ENCODE measurements at places on chromosomes 1 and 21.

DNA sequence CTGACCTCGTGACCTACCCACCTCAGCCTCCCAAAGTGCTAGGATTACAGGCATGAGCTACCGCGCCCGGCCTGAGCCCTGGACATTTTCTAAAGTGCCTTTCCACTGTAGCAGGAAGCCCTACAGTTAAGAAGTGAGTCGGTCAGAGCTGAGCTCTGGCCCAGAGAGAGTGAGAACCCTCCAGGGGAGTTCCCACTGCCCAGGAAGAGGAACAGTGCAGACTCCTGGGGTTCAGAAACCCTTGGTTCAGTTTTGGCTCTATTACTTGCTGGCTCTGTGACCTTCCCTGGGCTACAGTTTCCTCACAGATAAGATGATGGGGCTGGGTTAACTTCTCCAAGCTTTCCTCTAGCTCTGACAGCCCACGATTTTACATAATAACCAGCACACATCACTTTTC lies 20.9 kb downstream of the SLC9A1 start:
- no peak for DNase-seq

GRCh38 chr1:24351918-24352627 lies 32.9 kb downstream of the GRHL3 start:
- no peak for DNase-seq

DNA sequence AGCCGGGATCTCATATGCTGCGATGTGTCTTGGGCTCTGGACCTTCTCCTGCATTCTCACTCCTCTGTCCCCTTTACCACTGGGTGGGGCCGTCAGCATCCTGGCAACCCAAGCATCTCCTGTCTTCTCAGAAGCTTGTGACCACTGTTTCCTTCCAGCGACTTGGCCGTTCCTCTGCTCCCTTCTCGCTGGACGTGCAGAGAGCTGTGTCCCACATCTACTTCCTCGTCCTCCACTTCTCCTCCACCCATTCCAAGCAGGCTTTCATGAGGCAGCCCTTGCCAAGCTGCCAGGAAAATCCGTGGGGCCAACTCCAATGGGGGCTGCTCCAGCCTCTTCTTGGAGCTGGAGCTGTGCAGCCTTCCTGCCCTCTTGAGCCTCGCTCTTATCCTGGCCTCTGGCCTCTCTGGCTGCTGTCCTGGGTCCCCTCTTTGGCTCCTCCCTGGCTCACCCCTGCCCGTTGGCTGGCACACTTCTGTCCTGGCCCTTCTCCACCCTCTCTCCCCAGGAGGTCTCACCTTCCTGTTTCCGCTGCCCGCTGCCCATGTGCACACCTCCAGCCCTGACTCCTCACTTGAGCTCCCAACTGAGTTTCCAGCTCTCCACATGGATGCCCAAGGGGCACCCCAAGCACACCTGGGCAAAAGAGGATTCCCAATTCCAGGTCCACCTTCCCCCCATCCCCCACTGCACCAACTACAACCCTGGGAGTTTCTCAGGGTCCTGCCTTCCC lies 8.7 kb downstream of the FAM131C start:
- no peak for DNase-seq

DNA sequence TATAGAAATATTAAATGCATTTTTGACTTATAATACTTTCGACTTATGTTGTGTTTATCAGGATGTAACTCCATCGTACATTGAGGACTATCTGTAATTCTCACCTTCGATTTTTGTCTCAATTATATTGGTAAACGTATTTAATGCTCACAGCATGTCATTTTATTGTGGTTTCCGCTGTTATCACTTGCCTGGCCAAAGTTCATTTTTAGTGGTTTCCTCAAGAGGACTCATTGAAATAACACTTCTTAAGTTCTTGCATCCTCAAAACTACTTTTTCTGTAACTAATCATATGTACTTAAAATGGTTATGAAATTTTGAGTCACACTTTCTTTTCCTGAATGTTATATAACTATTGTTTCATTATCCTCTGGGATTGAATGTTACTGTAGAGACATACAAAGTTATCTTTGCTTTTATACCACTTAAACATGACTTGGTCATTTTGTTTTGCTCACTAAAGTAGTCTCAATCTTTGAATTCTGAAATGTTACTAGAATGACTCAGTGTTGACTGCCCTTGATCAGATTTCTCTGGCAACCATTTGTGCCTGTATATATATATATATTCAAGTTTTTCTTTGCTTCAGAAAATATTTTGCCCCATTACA lies 289.6 kb upstream of the PROX1 start:
- DNase-seq, result no peak
